Colonic mucosa (tissue), 4 donors: ENCODE measurements at places on chromosomes 2 and 18. TPM values are rescaled to one million over a fixed set of nuclear protein-coding genes. Genes with fewer than 3 reads are reported as not detected.

Gene RMDN2
- 26.5 TPM for total RNA-seq

Gene HOXD1
- total RNA-seq: 4.0 TPM

Gene UGT1A8
- total RNA-seq: 16.8 TPM

Gene SCRN3
- 19.1 TPM for total RNA-seq

Gene IL36RN
- total RNA-seq: not detected

Gene VIT
- 0.20 TPM for total RNA-seq

Gene NEU4
- 36.9 TPM for total RNA-seq

Gene STAT4
- 2.0 TPM for total RNA-seq
